ENCODE measurements at places on chromosomes 4 and X.

- no peak for DNase-seq
These were observed 12.7 kb upstream of the CAPN6 start for GRCh38 chrX:111282991-111283390.

DNA sequence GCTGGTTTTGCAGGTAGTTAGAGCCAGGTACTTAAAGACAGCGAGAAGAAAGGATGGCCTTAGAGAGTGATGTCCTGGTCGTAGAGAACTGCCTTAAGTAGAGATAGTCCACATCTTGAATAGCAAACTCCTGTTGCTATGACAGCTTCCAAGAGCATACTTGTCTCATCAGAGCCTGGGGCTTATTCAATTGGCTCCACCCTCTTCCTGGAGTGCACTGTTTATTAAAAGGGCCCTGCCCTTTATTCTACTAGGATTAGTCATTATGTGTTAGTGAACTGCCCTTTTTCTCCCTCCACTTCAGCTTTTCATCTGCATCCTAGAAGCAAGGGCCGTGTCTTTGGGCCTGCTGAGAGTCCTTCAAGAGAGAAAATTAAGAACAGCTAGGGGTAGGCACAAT is 94.5 kb upstream of the EOLA2 start:
- no peak for DNase-seq

- no peak for DNase-seq
These were observed 100.6 kb upstream of the PNPLA4 start for GRCh38 chrX:8027827-8028226.

- DNase-seq = no peak
These were observed 82.8 kb upstream of the VEGFC start for GRCh38 chr4:176875446-176875930.

DNA sequence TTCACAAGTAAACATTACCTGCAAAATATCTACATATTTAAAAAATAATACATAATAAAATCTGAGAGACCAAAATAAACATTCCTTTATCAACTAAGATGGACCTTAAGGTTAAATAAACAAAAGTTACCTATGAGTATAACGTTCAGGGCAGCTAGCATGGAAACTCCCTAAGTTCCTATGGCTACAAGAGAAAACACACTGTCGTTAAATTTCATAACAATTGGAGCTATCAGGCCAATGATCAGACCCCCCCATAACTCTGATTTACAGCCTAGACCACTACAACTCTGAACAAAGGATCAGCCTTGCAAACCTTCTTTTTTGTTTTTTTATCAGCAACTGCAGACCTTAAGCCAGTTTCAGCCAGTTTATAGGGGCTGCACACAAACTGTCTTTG is 1418.4 kb downstream of the PCDH18 start:
- no peak for DNase-seq

DNA sequence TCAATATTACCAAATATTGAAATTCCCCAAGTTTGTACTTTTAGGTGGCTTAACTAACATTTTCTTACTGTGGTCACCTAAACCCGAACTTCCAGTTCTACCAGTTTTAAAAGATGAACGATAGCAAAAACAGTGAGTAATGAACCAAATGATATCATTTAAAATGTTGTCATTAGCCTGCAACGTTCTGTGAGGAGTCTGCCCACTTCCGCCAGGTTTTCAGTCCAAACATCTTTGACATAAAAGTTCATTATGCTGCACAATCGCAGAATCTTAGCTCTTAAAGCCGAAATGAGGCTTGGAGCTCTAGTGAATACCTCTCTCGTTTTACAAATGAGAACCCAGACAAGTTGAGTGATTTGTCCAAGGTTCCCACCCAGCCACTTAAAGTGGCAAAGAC is 762 bp downstream of the PIGA start:
- DNase-seq = peak; percentile 12

DNA sequence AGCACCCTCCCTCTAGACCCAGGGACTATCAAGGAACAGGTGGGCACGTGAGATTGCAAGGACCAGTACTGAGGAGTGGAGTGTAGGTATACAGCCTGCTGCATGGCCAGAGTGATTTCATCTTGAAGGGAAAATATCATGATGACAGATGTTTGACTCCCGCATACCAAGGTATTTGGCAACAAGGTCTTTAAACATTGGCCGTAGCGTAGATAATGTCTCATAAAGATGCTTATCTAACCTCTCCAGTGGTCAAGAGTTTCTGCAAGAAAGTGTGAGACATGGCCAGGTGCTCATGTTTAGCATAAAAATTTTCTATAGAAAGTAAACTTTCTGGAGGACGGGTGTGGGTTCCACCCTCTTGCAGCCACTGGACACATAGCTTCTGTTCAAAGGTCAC is 18.7 kb upstream of the ZNF630 start:
- no peak for DNase-seq

GRCh38 chr4:108794136-108794535 is 31.3 kb upstream of the ETNPPL start:
- no peak for DNase-seq

DNA sequence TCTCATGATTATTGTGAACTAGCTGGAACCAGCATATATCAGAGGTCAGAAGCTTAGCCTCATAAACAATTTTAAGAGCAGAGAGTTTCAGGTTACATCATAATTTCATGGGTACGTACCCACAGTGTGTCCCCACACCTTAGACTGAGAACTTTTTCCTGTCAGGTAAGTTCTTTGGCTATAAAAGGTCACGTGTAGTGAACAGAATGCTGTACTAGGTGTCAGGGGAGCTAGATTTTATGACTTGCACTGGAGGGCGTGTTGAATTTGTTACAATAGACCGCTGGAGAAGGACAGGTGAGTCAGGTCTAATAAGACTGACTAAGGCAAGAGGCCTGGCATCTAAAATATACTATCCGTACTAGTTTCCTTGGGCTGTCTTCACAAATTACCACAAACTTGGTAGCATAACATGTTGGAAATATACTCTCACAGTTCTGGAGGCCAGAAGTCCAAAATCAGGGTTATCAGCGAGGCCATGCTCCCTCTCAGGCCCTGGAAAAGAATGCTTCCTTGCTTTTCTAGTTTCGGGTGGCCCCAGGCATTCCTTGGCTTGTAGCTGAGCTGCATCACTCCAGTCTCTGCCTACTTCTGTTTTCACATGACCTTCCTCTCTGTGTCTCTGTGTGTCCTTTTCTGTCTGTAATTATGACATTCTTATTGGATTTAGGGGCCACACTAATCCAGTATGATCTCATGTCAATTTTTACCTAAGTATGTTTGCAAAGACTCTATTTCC is 512.0 kb upstream of the NR3C2 start:
- no peak for DNase-seq

DNA sequence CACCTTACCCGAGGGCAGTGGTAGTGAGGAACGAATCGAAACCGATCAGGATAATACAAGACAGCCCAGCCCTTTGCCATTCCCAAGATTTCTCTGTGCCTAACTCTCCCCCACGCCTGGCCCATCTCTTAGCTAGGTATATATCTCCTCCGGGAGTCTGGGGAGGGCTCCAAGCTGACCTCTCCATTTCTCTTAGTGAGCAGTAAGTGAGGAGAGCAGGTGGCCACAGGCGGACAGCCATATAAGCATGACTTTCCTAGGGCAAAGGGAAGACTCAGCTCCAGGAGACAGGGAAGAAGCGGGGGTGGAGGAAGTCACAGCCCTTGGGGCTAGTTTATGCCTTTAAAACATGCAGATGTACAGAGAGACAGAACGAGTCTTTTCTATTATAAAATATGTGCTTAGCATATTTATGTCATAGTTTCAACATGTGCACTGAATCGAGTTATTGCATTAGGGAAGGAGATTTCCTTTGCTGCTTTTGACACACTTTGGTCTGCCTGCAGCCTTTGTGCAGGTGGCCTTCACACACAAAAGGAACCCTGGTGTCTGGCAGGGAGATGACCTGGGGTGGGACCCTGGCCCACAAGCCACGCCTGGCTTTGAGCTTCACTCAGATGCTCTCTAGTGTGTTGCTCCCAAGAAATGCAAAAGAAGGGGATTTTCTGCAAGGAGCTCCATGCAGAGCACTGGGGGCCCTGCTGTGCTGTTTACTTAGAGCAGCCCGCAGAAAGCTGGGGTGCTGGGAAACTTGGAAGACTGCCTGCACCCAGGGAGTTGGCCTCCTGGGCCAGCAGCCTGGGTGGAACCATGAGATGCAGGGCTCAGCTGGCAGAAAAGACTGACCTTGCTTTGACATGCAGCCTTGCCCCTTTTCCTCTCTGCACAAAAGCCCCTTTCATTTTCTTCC is 613.3 kb downstream of the BCOR start:
- DNase-seq = no peak

DNA sequence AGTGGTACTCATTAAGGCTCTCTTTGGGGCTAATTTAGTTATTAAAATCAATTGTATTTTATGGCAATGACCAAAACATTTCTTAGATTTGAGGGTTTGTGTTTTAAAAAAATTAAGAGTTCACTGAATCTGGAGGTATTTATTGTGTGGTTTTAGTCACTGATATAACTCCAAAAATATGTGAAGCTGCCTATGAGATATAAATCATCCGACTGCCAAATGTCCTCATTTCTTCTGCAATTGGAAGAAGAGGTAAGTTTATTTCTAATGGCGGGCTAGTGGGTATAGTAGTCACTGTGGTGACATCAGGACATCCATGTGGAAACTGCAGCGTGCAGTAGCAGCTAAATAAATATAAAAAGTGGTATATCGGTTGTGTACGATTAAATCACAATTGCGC is 205.5 kb downstream of the MID1 start:
- no peak for DNase-seq

- DNase-seq = no peak
These were observed 31.7 kb upstream of the CLDN34 start for GRCh38 chrX:9935436-9935835.

GRCh38 chrX:2647627-2648026 is 43.5 kb upstream of the CD99 start:
- DNase-seq = no peak

DNA sequence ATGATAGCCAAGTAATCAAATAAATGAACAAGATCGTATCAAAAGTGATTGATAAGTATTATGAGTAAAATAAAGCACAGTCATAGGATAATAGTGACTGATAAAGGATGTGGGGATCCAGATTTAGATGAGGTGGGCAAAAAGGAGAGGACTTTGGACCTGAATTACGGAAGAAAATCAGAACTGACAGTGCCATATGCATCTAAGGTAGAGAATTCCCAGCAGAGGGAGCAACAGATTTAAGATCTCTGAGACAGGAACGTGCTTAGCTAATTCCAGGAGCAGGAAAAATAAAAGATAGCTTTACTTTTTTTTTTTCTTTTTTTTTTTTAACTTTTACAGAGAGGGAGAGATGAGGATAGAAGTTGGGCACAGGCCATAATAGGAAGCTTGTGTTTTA is 189.9 kb downstream of the NWD2 start:
- no peak for DNase-seq

- DNase-seq = no peak
These were observed 51.2 kb downstream of the TBC1D14 start for GRCh38 chr4:6960628-6961412.

DNA sequence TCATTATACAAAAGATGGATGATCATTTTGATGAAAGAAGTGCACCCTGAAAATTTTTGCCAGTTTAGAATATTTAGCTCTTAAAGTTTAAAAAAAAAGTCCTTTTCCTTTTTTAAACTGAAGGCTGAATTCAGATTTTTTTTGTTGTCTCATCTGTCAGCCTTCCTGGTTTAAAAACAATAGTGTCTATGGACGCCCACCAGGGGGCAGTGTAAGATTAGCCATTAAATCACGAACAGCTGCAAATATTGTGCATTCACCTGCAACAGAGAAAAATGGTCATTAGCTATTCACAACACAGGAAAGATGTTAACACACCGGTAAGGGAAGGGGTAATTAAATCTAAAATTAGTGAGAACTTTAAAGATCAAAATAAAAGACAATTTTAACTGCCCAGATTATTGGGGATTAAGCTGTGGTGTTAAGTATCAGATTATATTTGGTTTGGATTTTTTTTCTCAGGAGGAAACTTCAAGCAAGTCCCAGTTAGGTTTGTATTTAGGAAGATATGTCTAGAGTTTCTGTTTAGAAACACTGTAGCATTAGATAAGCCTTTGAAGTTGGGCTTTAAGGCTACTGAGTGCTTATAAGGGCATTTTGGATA is 4.4 kb upstream of the CXorf38 start:
- DNase-seq = peak; percentile 49

DNA sequence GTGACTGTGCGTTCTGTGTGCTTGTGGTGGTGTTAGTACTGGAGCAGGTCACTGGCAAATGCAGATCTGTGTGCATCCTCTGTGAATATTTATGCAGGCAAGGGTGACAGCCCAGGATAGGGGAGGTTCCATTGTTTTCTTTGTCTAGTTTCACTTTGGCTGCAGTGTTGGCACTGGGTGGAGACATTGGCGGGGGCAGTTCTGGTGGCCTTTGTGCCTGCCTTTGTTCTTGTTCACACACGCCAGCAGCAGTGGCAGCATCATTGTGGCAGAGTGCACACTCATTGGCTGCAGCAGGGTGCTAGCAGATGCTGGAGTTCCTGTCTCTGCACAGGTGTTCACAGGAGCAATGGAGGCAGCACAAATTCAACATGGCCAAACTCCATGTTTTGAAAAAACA is 495.3 kb downstream of the UBE2NL start:
- no peak for DNase-seq

GRCh38 chr4:124636788-124637187 is 75.7 kb downstream of the ANKRD50 start:
- DNase-seq = no peak

DNA sequence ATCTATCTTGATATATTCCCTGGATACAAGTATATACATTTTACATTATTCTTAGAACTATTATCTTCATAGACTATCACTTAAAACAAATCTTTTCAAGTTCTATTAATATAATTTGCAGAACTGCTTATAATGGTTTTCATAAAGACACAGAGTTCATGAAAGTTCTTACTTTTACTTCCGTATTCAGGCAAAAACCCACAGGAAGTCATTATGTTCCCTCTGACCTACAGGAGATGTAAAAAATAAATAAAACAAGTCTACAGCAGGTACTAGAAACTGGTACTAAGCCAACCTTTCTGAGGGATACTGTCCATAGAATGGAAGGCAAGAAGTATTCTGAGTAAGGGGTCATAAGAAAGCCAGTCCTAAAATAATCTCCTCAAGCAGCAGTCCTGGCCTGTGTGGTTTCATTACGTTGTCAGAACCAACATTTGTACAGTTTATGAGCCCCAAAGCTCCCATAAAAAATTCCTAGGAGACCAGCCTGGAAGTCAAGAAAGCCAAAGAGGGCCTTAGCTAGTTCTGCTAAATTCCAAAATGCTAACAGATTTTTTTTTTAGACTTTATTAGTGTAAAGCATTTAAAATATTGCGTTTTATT is 68.6 kb downstream of the CAMK2D start:
- no peak for DNase-seq

DNA sequence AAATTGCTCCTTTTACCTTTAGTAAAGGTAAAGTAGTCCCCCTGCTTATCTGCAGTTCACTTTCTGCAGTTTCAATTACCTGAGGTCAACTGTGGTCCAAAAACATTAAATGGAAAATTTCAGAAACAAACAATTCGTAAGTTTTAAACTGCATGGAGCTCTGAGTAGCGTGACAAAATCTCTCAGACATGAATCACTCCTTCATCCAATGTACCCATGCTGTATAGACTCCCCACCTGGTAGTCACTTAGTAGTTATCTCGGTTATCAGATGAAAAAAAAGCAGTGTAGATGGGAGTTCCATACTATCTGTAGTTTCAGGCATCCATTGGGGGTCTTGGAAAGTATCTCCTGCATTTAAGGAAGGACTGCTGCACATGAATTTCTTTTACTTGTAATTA is 7.7 kb downstream of the UNC5C start:
- no peak for DNase-seq

Data from T-helper 22 cell (primary cell).